ENCODE measurements at places on chromosomes 3 and 15. TPM values are rescaled to one million over a fixed set of nuclear protein-coding genes. Genes with fewer than 3 reads are reported as not detected.

Gene CNTN3
- total RNA-seq: not detected

Gene SNRPA1
- 184 TPM for total RNA-seq

Gene ATP11B
- 95.1 TPM for total RNA-seq

Gene XXYLT1
- 14.5 TPM for total RNA-seq

Gene TTC23
- total RNA-seq: 5.0 TPM

Gene ALCAM
- total RNA-seq: 25.2 TPM

Gene TMIE
- 0.34 TPM for total RNA-seq
